T-helper 17 cell (primary cell): ENCODE measurements at places on chromosomes 2 and 18. TPM values are rescaled to one million over a fixed set of nuclear protein-coding genes. Genes with fewer than 3 reads are reported as not detected.

The ERBB4 gene
- total RNA-seq: not detected

The ALK gene
- total RNA-seq: not detected

The RAD51AP2 gene
- total RNA-seq: not detected

The CFC1 gene
- total RNA-seq: not detected

The RMC1 gene
- 72.2 TPM for total RNA-seq

The ZNF532 gene
- total RNA-seq: 12.9 TPM

The BOD1L2 gene
- total RNA-seq: not detected

The LYG1 gene
- total RNA-seq: 1.1 TPM

The SLC5A7 gene
- total RNA-seq: not detected

The SULT1C4 gene
- not detected for total RNA-seq

The APCDD1 gene
- not detected for total RNA-seq

DNA sequence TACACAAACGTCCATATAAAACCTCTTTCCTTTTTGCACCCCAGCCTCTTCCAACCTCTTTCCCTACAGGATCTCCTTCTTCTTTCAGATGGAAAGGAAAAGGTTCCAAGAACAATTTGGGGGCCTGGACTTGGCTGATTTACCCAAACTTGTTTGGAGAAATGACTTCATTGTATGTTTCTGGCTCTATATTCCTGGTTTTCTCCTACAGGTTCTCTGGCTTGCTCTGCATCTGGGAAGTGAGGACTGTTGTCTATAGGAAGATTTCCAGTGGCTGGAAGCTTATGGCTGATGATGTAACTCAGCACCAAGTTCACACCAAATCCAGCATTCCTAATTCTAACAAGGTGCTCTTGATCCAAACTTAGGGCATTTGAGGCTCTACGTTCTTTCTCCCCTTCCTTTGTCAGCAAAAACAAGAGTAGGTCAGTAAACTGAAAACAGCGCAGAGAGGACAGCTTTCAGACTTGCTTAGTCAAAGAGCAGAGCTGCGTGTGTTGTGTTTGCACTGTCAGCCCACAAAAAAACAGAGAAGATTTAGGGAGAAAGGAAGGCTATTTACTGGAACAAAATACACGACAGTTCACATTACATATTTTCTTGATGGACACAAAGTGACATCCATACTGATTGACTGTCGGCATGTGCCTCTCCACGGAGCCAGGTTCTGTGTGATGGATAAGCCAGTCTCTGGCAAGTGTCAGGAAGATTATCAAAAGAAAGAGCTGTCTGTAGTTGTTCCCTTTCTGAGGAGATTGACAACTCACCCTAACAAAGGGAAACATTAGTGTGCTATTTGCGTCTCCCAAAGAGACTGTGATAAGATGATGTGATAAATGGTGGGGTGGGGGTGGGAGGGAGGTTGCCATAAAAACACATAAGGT is 39.7 kb downstream of the CDCA7 start:
- no peak for DNase-seq

GRCh38 chr18:13726972-13727331 is 479 bp downstream of the RNMT start:
- DNase-seq: peak; percentile 11

GRCh38 chr2:163207693-163208370 is 369.3 kb upstream of the KCNH7 start:
- no peak for DNase-seq

DNA sequence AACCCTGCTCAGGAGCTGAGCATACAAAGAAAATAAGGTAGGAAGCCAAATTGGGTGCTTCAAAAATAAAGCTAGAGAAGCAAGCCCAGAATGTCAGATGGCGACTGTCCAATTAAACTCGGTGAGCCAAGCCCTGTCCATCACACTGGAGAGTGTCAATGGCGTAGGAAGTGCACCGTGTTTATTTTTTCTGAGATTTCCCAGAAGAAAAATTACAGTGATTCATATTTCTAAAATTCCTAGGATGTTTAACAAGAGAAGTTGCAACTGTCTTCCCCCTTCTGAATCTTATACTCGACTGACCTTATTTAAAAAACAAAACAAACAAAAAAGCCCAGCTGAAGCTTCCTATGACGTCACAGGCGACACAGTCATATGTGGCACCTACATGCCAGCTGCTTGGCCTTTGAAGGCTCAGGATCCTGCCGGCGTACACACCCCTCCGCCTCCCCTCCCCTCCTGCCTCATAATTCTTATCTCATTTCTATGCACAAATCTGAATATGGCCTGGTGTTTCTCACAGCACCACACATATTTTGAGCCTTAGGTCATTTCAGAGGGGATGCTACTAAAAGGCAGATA is 60.8 kb downstream of the MBP start:
- DNase-seq: peak; percentile 64

DNA sequence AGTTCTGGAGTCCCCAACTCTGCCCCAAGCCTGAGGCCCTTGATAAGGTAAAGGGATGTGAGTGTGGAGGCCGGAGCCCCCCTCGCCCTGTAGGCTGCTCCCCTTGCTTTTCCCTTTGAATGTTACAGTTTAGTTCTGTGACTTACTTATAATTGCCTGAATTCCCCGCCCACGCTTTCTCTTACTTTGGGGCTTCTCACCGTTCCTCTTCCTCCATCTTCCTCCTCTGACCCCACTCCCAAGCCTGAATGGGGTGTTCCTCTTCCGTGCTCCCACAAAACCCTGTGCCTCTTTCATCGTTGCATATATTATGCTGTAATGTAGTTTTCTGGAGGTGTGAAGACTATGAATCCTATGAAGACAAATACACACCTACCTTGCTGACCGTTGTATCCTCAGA is 15.0 kb upstream of the IL1RN start:
- DNase-seq: no peak

DNA sequence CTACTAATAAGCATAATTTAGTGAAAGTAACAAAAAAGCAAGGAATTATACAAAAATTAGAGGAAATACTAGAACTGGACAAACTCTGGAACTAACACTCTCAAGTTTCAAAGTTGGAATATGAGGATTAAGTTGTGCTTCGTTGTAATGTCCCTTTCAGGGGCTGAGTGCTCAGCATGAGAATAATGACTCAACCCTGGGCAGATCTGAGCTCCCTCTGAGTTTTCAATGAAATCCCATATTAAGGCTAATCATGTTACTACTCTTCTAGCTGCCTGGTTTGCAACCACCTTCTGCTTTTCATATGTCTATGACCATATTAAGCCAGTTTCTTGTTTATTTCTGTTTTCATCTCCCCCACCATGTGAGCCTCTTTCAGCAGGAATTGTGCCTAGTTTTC is 274.9 kb upstream of the LRRTM4 start:
- DNase-seq: no peak

DNA sequence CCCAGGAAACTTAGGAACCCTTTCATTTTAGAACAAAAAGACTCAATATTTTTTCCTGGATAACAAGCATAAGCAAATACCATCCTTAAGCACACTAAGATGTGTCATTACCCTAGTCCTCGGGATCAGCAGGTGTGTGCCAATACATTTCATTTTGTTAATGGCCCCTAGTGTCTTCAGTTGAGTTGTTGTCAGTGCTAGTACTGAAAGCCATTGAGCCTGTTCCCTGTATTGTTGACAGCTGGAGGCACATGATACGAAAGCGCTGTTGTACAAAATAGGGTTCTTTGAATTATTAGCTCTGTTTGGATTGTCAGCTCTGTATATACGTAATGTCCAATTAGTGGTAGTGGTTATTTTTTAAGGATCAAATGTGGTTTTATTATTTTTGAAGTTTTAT is 29.5 kb downstream of the VAPA start:
- no peak for DNase-seq

GRCh38 chr2:63699549-63699839 is 110.7 kb downstream of the MDH1 start:
- DNase-seq: no peak

- DNase-seq: no peak
Observed at GRCh38 chr2:217703102-217703501, 299.7 kb downstream of the TNS1 start.

GRCh38 chr2:39816845-39817244 is 37.8 kb upstream of the THUMPD2 start:
- DNase-seq: no peak

DNA sequence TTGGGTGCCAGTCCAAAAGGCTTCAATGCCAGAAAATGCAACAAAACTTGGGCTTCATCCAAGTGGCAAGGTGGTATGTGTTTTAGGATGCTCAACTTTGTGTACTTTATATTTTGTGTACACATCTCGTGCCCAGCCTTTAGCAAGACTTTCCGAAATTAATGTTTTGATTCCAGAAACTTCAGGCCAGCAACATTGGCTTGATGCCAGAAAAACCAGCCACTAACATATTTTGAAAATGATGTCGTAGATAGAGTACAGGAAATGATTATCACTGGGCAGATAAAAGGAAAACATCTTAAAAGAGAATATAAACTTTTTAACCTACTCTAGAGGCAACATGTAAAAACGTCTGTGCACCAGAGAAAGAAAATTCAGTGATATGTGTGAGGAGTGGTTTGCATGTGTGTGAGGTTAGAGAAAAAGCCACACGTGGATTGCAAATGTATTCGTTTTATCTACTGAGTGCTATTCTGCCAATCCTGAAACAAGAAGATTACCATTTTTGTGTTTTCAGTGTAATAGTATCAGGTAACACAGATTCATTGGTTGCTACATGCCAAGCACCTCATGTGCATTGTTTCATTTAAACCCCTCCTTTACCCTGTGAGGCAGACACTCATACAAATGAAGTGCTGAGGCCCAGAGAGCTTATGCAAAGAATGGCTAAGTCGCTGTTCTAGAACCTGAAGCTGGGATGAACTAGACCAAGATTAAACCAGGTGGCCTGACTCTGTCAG is 264.8 kb downstream of the C1D start:
- DNase-seq: no peak

DNA sequence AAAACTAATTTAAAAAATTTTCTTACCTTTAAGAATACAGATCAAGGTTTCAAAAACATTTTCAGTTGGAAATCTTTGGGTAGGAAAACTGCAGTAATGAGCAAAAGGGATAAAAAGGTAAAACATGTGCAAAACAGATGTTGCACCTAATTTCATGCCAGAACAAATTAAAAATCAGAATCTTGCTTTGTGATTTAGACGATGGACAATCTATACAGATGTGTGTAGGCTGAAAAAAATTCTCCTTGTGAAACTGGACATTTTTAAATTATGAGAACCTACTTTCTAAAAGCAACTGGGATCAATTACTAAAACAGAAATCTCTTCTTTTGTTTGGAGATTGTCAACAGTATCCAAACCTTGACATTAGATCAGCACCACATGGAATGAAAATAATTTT is 183.2 kb upstream of the ITGA4 start:
- DNase-seq: no peak

- no peak for DNase-seq
Observed at GRCh38 chr2:221444106-221444505, 128.0 kb downstream of the EPHA4 start.

- no peak for DNase-seq
Observed at GRCh38 chr2:86800856-86801567, 10.3 kb upstream of the CD8A start.

DNA sequence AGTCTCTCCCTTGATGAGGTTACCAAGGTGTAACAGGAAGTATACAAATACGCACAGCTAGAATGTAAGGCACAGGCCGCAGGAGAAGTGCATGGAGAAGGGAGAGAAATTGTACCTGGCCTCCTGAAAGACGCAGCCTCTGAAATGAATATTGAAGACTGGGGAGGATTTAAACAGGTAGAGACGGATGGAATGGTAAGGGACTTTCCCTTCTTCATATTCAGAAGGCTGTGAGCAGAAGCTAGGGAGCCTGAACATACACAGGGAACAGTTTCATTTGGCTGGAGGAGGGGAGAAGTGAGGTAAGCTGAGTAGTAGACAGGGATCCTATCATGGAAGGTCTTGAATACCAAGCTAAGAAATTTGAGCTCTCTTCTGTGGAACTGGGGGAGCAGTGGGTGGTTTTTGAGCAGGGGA is 112.7 kb downstream of the ANKRD44 start:
- DNase-seq: no peak

- no peak for DNase-seq
Observed at GRCh38 chr18:63208676-63209075, 110.9 kb downstream of the BCL2 start.

- DNase-seq: no peak
Observed at GRCh38 chr2:27946530-27947060, 56.1 kb downstream of the BABAM2 start.

- DNase-seq: no peak
Observed at GRCh38 chr2:100539221-100539620, 23.6 kb upstream of the PDCL3 start.

GRCh38 chr2:80546766-80547165 is 242.2 kb upstream of the LRRTM1 start:
- DNase-seq: no peak

DNA sequence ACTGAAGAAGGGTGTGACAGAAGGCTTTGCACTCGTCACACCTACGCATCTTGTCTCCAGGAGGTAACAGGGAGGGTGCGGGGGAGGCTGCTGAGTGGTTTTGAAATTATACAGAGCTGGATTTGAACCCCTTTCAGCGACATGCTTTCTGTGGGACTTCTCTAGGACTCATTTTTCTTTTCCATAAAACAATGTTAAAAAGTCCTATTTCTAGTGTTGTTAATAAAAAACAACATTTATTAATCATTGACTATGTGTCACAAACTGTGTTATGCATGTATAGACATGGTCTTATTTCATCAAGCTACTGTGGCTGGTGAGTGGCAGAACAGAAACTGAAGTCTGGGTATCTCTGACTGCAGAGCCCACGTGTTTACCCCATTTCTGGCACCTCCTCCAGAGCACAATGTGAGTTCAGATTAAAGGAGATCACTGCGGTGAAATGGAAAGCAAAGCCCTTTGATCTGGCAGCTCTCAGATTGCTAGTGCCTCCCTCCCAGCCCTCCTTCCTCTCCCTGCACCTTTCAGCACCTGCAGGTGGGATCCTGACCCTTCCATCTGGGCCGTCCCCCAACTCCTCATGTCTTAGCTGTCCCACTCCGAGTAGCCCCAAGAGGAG is 315.5 kb upstream of the MYT1L start:
- no peak for DNase-seq

- no peak for DNase-seq
Observed at GRCh38 chr18:73511771-73512503, 635.7 kb downstream of the FBXO15 start.

- DNase-seq: no peak
Observed at GRCh38 chr2:139142252-139142880, 362.2 kb upstream of the NXPH2 start.

GRCh38 chr18:58303363-58303762 is 259.3 kb downstream of the NEDD4L start:
- no peak for DNase-seq

DNA sequence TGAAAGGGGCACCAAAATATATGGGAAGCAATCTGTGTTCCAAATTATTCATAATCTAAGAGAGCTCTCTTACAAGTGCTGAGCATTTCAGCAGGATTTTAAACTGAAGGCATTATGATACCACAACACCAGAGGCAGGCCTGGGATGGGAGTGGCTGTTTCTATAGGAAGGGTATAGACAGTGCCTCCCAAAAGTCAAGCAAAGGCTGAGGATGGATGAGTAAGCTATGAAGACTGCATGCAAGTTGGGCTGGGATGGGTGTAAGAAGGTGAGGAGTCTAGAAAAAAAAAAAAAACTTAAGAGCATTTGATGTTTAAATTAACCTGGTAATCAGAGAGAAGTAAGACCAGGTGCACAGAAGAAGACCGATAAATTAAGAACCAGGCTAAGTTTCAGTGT is 132.5 kb downstream of the OSR1 start:
- DNase-seq: no peak
